ENCODE measurements at places on chromosomes 13 and 19.
A peak's percentile ranks its signal among the peaks of the same experiment; 100 is the strongest.

- DNase-seq, result no peak
Observed at GRCh38 chr13:103078158-103078557, 11.9 kb upstream of the SLC10A2 start.

- DNase-seq, result no peak
Observed at GRCh38 chr13:40207001-40207478, 459.4 kb downstream of the FOXO1 start.

GRCh38 chr19:1000095-1000494, at the start of gene GRIN3B:
Gene GRIN3B, plus strand, starts transcription at chr19:1000419. Its CDS starts 19 bp downstream, at chr19:1000438.
- DNase-seq, result peak; percentile 62

DNA sequence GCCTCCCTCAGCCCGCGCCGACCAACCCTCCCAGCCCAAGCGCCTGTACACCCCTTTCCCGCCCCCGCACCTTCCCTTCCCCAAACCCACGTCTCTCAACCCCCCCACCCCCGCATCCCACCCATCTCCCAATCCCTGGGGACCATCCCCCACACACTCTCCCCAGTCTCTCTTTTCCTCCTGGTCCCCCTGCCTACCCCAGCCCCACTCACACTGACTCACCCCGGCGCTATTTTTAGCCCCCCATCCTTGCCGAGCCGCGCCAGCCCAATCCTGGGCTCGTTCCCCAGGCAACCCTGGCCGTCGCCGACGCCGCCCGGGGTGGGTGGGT, 11.7 kb downstream of the CIC start:
- no peak for DNase-seq

DNA sequence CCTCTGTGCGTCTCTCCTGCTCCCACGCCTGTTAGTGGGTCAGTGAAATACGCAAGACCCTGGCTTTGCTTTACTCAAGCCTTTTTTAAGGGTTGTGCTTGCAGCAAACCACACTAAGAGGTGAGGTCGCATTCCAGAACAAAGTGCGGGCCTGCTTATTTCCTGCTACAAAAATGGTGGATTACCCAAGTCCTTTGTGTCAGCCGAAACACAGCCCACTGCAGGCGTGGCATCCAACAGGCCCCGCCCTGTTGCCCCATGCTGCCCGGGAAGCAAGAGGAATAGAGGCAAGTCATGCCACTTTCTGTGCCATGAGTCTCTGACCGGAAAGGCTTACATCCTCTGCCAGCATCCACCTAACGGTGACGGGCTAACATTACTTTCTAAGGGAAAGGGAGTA, 7.7 kb upstream of the IRS2 start:
- DNase-seq, result no peak

DNA sequence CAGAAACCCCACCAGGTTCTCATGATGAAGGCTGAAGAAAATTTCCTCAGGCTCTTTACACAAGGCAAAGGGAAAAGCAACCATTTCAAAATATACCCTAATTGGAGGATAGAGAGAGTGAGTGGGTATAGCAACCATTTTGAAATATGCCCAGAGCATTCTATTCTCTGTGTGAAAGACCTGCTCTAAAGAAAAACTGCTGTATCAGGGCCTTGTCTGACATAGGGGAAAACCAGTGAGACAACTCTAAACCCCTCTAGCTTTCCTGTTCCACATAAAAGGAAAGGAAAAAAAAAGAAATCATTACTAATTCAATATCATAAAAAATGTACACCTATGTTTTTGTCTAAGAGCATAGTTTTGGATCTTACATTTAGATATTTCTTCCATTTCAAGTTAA, 42.3 kb downstream of the TPTE2 start:
- DNase-seq, result no peak

DNA sequence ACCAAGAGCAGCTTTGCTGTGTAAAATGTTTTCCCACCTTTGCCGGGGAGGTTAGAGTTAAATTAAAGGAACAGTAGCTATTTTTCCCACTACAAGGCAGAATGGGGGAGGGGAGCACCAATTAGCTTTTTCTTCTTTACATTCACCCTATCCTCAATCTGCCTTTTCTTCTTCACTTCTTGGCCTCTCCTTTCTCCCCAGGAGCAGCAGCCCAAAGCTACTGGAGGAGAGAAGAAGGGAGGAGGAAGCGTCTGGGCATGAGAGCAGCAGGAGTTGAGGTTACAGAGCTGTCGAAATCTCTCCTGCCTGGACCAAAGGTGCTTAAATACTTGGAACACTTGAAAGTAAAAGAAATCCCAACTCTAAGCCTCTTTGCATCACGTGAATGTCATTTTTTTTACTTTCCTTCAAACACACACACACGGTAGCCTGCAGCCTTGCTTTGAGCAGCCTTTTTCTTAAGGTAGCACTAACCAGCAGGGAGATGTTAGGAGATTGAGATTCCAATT, 39.0 kb upstream of the WASF3 start:
- no peak for DNase-seq

GRCh38 chr19:17073869-17074633, 1.2 kb downstream of the HAUS8 start:
- DNase-seq, result no peak

GRCh38 chr13:72694314-72694713, 33.1 kb downstream of the MZT1 start:
- no peak for DNase-seq

DNA sequence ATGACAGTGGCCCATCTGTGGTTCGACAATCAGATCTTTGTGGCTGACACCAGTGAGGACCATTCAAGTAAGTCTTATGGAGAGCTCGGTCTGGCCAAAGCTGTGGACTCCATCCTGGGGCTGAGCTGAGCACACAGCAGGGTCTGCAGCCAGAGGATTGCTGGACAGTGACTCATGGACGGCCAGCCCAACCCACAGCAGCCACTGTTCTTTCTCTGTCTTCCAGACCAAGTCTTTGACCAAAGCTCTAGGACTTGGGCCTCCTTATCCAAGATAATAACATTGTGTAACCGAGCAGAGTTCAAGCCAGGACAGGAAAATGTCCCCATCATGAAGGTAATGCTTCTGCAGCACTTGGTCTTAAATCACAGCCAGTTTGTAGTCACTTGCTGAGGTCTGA, 12.4 kb downstream of the ATP12A start:
- no peak for DNase-seq

DNA sequence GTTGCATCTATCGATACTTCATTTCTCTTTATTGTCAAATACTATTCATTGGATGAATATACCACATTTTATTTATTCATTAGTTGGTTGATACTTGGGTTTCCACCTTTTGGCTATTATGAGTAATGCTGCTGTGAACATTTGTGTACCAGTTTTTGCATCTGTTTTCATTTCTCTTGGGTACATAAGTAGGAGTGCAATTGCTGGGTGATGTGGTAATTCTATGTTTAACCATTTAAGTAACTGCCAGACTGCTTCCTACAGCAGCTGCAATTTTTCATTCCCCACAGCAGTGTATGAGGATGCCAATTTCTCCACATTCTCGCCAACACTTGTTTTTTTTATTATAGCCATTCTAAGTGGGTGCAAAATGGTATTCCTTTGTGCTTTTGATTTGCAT, 2.6 kb downstream of the KCNJ14 start:
- DNase-seq, result no peak

DNA sequence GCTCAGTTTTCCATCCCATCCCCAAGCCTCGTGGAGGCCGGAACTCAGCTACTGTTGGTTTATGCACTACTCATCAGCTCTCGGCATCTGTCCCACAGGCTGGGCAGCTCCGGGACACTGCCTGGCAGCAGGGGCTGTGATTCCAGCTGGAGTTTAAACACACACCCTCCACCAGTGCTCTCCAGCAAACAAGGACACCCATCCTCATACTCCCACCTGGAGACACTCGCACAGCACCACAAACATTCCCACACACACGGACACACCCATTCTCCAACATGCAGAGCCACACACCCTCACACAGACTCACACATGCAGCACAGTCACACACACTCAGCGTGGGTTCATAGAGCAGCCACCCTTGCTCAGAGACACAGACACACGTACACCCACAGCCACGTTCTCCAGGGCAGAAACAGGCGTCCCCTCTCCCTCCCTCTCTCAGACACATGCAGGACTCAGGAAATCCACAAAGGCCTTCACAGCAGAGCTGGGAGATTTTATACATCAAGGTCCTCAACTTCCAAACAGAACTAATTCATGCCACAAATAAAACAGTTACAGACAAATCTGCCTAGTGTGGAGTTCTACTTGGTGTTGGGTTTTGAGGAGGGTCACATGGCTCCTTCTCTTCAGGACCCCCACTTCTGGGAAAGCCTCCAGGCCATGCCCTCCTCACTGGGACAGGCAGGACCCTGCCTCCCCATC, 785.4 kb downstream of the UQCRFS1 start:
- DNase-seq, result no peak

- no peak for DNase-seq
Observed at GRCh38 chr19:7787141-7787540, 24.1 kb downstream of the CLEC4M start.

DNA sequence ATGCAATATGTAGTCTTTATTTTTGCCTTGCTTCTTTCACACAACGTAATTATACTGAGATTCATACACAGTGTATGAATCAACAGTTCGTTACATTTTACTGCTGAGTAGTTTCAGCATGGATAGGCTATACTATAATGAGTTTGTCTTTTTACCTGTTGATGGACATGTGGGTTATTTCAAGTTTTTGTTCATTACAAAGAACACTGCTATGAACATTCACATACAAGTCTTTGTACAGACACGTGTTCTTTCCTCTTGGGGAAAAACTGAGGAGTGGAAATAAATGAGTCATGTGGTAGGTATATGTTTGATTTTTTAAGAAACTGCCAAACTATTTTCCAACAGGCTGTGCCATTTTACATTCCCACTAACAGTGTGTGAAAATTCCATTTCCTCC, 35.1 kb downstream of the ENOX1 start:
- DNase-seq, result no peak

DNA sequence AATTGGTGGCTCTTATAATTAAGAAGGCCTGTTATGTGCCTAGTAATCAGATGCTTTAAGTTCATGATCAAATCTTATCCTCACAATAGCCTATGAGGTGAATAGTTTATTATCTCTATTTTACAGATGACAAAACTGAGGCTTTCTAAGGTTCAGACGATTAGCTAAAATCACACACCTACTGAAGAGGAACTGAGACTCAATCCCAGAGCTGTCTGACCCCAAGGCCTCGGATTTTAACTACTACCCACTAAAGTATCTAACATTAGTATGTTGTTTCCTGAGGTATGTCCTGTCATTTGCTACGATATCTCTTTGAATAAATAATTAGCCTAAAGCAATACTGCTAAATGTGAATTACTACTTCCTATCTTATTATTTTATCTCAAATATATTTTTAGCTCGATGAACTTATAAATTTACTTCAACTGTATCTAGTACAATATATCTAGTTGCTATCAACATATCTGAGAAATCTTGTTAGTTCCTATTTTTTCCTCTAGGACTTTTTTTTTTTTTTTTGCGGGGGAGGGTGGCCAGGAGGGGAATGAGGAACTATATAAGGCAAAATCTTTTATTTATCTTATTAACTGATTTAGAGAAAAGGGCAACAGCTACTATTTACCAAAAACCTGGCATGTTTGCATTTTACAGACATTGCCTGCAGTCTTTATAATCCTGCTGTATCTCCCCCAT, 118.5 kb downstream of the ABCC4 start:
- DNase-seq, result no peak

GRCh38 chr13:24050292-24050711, 110.2 kb upstream of the SPATA13 start:
- no peak for DNase-seq

DNA sequence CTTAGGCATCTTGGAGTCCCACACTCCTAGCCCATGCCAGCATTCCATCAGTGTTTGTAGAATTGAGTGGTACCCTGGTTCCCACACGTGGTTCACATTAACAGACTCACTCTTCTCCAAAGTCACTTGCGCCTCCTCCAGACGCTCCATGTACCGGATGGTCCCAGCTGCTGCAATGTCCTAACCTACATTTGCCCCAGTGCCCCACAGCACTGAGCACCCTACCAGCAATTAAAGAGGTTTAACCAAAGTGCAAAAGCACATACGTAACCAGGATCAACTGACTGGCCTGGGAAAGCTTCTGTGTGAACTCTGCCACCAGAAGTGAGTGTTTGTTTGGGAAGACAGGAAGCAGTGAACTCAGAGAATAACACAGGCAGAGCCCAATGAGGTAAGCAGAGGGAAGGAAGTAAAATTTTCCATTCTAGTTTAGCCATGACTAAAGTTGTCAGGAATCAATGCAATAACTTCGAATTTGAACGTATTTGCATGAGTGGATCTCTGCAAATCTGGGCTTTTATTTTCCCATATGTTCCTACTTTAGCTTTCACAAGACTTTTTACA, 7.3 kb upstream of the MEDAG start:
- DNase-seq, result no peak

GRCh38 chr19:54179262-54179852, 6.4 kb upstream of the TMC4 start:
- DNase-seq, result no peak

DNA sequence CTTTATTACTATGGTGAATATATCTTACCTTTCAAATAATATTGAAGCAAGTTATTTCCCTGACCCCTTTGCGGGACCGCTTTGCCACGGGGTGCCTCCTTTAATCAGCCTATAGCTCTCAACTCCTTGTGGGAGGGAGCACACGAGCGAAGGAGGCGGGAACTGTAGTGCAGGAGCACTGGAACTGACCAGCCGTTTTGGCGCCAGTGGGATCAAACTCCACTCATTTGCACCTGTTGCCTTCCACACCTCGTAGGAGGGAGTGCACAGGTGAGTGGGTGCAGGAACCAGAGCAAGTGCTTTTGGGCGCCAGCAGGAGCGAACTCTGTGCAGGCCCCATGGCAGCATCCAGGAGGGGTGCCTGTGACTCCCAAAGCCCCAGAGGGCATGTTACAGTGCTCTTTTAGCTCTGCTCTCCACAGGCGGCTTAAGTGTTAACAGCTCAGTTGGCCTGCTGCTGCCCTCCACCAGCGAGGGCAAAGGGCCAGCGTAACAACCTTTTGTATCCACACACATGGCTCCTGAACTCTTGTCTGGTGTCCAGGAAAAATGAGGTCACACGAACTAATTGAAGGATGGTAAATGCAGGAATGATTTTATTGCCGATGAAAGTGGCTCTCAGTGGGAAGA, 206.9 kb downstream of the GGACT start:
- DNase-seq, result no peak

GRCh38 chr19:35468637-35469036, 20.6 kb downstream of the FFAR2 start:
- DNase-seq, result peak; percentile 41

DNA sequence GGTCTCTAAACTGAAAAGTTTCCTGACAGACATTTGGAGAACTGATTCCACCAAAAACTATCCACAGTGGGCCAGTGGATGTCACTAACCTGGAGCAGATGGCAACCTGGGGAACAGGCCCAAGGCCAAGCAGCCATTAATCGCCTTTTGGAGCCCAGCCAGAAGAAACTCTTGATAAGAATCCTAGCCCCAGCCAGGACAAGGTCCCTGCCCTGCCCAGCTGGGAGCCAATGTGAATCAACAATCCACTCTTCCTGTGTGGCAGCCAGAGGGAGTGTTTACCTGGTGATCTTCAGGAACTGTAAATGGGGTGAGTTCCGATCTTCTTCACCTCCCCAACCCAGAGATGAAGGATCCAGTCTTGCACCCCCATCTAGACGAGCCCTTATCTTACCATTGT, 14.5 kb upstream of the IGSF23 start:
- DNase-seq, result no peak
